Stimulated activated CD4-positive, alpha-beta T cell treated with anti-CD3 and anti-CD28 coated beads, TNF-alpha, amount 100 ng/mL, for 48 hours (primary cell): ENCODE measurements at places on chromosomes 5 and 9.

DNA sequence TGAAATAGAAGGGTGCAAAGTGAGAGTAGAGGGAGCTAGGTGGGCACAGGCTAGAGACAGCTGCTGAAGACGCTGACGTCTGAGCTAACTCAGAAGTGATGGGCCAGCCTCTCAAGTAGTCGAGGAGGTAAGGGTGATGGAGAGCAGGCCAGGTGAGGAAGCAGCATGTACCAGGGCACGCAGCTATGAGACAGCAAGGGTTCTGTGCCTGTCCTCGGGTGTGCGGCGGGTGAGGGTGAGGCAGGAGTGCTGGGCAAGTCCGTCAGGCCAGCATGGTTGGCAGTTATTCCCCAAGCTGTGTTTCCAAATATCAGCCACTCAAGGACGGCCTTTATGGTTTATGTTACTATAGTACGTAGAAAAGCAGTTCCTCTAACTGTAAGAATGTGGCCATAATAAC lies 6.2 kb downstream of the RMND5B start:
- no peak for DNase-seq

GRCh38 chr5:91182763-91183162 lies 200.4 kb downstream of the ARRDC3 start:
- no peak for DNase-seq

DNA sequence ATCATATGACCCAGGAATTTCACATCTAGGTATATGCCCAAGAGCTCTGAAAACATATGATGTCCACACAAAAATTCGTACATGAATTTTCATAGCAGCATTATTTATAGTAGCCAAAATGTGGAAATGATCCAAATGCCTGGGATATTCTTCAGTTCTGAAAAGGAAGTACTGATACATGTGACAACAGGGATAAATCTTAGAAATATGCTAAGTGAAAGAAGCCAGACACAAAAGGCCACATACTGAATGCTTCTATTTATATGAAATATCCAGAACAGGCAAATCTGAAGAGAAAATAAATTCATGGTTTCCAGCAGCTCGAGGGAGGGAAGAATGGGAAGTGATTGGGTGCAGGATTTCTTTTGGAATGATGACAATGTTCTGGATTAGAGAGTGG lies 16.8 kb upstream of the ZBTB43 start:
- DNase-seq = no peak

DNA sequence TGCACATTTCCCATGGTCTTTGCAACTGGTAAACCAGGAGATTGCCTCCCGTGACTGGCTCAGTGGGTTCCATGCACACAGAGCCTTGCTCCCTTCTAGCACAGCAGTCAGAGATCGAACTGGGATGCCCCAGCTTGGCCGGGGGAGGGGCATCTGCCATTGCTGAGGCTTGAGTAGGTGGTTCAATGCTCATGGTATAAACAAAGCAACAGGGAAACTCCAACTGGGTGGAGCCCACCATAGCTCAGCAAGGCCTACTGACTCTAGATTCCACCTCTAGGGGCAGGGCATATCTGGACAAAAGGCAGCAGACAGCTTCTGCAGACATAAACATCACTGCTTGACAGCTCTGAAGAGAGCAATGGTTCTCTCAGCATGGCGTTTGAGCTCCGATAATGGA lies 67.0 kb upstream of the PPP1R2B start:
- no peak for DNase-seq

- DNase-seq = no peak
These were observed 103.5 kb downstream of the SPRY4 start for GRCh38 chr5:142221091-142221860.

DNA sequence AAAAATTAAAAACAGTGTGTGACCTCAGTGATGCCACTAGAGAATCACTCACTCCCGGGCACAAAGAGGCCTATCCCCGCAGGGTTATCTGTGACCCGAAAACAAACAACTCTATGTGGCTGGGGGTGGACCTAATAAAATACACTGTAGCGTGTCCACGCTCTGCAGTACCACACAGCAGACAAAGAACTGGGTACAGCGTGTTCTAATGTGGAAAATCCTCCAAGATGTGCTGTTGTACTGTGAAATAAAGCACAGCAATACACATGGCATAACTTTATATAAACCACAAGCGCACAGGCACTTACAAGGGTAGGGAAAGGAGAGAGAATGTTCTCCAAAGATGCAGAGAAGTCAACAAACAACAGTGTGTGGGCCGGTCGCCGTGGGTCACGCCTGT lies 8.1 kb upstream of the SLC34A1 start:
- no peak for DNase-seq

GRCh38 chr9:33472881-33473615 lies 676 bp downstream of the NOL6 start:
- DNase-seq = no peak
